ENCODE measurements at places on chromosomes 2 and 18.

GRCh38 chr2:6883448-6884122, 6.0 kb downstream of the RSAD2 start:
- no peak for DNase-seq

GRCh38 chr2:179274749-179275148, 10.1 kb upstream of the SESTD1 start:
- DNase-seq = no peak

- no peak for DNase-seq
These were observed 754.5 kb upstream of the FAM98A start for GRCh38 chr2:34353509-34354113.

DNA sequence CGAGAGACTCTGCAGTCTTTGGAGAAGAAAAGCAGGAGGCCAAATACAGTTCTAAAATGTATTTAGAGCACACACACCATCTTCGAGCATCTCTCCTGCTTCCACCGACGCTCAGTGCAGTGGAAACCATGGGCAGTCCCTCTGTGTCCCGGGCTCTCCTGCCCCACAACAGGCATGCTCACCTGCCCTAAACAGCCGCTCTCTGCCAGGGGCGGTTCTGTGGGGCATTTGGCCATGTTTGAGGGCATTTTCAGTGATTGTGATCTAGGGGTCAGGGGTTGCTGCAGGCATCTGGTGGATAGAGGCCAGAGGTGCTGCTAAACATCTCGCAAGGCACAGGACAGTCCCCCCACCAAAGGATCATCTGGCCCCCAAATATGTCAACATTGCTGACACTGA, 55.8 kb downstream of the EMX1 start:
- no peak for DNase-seq

GRCh38 chr2:5387406-5387805, 304.8 kb upstream of the SOX11 start:
- no peak for DNase-seq

- DNase-seq = no peak
These were observed 292.7 kb upstream of the SLC39A10 start for GRCh38 chr2:195364015-195364965.

DNA sequence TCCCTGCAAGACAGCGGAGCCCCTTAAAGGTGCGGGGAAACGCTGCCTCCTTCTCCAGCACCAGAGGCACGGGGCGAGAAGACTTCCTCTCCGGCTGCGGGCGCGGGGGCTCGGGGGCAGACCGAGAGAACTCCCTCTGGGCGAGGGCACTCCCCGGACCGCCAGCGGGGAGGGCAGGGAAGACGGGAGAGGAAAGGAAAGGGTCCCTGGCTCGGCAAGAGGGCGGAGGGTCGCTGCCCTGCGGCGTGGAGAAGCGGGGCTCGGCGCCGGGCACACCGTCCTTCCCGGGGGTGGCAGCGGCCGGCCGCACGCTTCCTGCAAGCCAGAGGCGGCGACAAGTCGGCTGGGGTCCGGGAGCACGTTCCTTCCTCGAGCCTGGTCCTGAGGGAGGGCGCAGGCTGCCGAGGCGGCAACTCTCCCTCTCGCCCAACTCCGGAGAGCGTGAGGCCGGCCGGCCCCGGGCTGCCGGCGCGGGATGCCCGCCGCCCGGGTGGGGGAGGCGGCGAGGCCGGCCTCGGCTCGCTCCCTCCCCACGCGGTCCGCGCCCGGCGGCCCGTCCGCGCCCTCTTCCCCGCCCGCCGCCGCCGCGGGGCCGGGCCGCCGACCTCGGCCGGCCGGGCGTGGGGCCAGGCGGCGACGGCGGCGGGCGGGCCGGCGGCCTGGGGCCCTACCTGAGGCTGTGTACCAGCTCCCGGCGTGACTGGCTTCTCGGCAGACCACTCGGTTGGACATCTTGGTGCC, 1.1 kb downstream of the MEMO1 start:
- DNase-seq = peak; percentile 81

DNA sequence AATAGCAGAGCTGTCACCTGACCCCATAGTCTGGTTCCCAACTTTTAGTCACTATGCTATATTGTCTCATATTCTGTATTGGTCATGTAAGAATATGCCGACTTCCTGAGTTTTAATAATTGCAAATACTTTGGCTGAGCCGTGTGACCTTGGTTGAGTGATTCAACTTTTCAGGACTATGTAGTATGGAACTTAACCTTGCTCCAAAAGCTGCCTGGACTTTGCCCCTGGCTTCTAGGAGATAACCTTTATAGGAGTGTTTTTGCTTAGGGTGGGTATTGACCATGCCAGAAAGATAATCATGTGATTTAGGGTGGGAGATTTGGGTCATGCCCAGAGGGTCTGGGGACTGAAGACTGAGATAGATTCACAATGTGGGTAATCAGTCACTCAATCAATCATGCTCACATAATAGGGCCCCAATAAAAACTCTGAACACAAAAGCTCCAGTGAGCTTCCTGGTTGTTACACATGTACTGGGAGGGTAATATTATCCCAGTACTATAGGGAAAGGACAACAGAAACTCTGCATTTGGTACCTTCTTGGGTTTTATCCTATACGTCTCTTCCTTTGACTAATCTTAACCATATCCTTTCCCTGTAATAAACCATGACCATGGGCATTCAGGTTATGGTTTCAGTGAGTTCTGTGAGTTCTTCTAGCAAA, 235.6 kb downstream of the RNF152 start:
- DNase-seq = no peak

DNA sequence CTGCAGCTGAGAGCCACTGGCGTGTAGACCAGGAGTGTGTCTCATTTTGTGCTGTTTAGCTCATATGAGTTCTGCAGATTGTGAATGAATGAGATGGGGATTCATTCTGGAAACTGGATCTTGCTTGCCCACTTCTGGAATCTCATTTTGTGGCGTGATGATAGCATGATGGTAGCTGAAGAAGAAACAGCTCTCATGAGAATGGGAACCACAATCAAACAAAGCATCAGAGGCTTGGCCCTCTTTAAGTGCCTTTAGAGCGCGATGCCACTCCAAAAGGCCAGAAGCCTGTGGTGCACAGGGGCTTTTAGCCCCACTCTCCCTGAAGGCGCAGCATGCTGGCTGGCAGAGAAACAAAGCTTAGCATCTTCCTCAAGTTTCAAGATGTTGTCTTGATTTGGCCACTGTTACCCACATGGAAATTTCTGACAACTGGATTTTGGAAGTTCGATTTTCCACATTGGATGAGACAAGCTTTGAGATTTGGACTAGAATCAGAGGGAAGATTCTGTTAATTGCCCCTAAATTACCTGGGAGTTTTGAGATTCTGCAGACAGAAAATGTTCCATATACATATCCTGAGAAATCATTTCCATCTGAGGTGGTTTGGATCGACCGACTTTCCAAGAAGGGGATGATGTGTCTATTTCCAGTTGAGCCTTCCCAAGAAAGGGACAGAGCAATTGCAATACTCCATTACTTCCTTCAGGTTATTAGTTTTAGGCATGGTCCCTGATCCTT, 234.5 kb downstream of the VAPA start:
- DNase-seq = no peak

GRCh38 chr2:195671563-195671962, 14.5 kb downstream of the SLC39A10 start:
- DNase-seq = no peak

GRCh38 chr2:130985831-130986649, 107.2 kb downstream of the FAM168B start:
- no peak for DNase-seq

DNA sequence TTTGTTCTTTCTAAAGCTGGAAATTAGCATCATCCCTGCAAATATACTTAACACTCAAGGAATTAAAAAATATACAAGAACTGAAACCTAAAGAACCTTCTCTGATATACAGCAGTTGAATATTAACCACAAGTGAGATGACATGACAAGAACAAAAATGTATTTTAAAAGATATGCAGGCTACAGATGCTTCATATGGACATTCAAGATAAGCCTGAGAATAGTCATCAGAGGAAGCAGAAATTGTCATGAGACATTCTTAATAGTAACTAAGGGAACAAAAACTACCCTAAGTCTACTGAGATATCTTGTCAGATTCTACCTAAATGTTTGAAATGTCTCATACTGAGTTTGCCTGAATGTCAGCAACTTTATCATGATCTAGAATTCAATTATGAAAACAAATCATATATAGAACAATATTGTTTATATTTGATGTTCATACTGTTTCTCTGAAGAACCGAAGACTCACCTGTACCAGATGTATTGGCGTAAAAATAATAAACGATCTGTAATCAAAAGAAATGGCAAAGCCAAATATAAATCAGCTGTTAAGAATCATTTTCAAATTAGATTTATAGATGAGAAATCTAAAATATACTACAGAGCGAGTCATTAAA, 4.7 kb downstream of the NBAS start:
- no peak for DNase-seq

DNA sequence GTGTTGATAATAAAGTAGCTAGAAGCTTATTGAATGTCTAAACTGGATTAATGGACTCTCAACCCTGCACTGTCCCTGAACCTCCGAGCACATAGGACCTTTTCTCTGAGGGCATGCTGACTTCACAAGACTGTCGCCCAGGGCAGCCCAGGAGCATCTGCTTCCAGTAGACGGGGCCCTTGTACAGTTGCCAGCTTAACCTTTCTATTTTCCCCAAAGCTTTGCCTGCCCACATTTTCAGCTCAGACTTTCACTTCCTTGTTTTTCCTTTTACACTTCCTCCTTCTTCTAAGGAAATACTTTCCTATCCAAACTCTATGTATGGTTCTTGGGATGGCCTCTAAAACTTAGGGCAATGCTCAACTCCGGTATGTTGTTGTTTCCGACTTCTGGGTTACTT, 1.3 kb downstream of the VWA3B start:
- no peak for DNase-seq

- no peak for DNase-seq
These were observed 147.6 kb upstream of the SETBP1 start for GRCh38 chr18:44533071-44533470.

- DNase-seq = no peak
These were observed 121.4 kb upstream of the HDAC4 start for GRCh38 chr2:239522002-239522739.

DNA sequence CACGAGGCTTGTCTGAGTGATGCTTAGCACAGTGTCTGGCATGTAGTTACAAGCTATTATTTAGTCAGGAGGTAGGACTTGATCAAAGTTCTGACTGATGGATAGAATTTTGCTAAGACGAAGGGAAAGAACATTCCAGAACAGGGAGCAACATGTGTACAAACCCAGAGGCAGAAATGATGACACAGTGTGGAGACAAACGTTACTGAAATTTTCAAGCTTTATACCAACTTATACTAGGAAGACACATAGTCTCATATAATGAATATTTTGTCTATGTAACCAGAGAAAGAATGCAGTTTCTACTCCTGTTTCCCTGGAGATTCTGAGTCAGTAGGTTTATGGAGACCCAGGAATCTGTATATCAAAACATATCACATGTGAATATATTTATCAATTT, 123.4 kb downstream of the FAM124B start:
- no peak for DNase-seq

DNA sequence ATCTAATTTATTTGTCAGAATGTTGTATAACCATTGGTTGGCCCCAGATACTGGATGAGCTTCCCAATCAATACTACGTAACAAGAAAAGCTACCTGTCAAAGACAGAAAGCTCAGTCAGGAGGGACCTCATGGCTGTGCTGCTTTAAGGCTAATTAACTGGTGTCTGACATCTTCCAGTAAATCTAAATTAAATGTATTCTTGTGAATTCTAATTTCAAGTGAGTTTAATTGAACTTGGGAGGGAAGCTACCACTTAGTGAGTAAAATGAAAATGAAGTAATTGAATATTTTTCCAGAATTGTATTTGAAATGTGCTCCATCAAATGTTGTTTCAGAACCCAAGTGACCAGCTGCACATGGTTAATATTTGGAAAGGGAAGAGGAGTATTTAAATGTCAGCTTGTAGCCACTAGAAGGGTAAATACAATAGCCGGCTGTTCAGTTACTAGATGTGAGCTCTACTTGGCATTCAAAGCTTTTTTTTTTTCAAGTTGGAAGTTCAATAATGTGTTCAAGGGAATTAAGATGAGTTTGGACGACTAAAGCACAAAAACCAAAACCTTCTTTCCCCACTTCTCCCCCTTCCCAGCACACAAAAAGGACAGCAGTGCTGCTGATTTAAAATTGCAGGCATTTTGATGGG, 62.0 kb downstream of the GPR39 start:
- DNase-seq = no peak

DNA sequence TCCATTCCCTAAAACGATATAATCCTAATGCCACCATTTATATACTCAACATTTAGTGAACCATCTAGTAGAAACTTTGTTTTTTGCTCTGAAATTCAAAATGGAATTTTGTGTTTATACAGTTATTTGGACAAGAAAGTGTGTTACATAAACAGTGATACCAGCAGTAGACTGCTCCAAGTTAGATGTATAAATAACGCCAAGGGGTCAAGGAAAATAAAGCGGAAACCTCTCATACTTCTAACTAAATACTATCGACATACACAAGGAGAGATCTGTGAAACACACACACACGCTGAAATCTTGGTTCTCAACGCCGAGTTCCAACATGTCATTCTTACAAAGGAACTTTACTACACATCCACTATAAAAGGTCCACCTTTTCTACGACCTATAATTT, 1.2 kb downstream of the TXNL1 start:
- no peak for DNase-seq

DNA sequence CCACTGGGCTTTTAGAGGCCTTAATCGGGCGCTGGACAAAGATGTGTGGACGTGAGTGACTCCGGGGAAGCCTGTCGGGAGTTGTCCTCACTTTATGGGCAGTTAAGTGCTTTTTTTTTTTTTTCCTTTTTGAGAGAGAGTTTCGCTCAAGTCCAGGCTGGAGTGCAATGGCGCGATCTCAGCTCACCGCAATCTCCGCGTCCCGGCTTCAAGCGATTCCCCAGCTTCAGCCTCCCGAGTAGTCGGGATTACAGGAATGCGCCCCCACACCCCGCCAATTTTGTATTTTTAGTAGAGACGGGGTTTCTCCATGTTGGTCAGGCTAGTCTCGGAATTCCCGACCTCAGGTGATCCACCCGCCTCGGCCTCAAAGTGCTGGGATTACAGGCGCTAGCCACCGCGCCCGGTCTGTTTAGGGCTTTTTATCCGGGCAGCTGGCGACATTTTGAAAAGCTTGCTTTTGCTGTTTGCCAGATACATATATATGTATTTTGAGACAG, 1.5 kb downstream of the MSH6 start:
- DNase-seq = no peak

DNA sequence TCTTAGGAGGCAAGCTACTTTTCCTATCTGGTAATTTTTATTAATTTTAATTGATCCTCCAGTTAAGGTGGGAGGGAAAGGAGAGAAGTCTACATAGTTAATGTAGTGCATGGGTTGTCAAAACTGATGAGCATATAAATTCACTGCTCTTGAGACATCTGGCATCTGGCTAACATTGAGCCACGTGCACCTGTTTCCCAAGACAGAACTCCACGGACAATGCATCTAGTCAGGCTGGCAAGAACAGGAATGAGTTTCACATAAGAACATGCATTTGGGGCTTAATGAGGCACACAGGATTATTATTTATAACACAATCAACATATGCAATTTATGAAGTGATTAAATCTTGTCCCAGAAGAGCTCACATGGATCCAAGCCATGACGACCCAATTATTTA, 16.2 kb upstream of the RAB1A start:
- no peak for DNase-seq

- DNase-seq = no peak
These were observed 81.6 kb upstream of the ALPP start for GRCh38 chr2:232296776-232297525.
